Smooth muscle cell of bladder (primary cell): ENCODE measurements at places on chromosomes 7 and 10. TPM values are rescaled to one million over a fixed set of nuclear protein-coding genes. Genes with fewer than 3 reads are reported as not detected.

SHH gene
- total RNA-seq = not detected in 2 replicates

CYP3A7 gene
- 0.14 and 0.46 TPM in 2 replicates for total RNA-seq

TMEM140 gene
- 9.5 and 14.6 TPM in 2 replicates for total RNA-seq

PPP1R3C gene
- 146 and 190 TPM in 2 replicates for total RNA-seq

UTF1 gene
- total RNA-seq = not detected in 2 replicates

ASB4 gene
- total RNA-seq = under 0.01 TPM in 1 of 2 replicates, not detected in the other

TRPV5 gene
- not detected in 2 replicates for total RNA-seq
